Stimulated activated CD4-positive, alpha-beta T cell treated with anti-CD3 and anti-CD28 coated beads, Interleukin-2, amount 100 ng/mL, for 24 hours (primary cell): ENCODE measurements at places on chromosomes 7 and 10.
A peak's percentile ranks its signal among the peaks of the same experiment; 100 is the strongest.

GRCh38 chr7:26620352-26620751, 244.0 kb downstream of the SKAP2 start:
- peak; percentile 17 for DNase-seq

- DNase-seq, result no peak
Observed at GRCh38 chr10:85795460-85795859, 571.1 kb downstream of the GRID1 start.

- no peak for DNase-seq
Observed at GRCh38 chr7:37391791-37392672, 56.6 kb downstream of the ELMO1 start.

DNA sequence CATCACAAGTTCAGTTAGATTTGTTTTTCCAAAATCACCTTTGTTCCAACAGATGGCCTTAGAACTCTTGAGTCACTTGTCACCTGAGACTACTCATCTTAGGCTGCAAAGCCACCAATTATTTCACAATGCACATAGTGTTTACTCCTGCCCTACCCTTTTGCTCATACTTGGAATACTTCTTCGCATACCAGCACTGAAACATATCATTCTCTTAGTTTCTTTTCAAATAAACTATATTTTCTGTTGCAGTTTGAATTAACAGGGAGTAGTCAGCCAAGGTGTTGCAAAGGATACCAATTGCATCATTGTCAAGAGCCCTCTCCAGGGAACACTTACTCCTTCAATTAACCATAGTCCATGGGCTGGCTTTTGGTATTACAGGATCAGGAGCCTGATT, 71.0 kb downstream of the CASD1 start:
- no peak for DNase-seq

GRCh38 chr10:287814-288213, 152.6 kb downstream of the ZMYND11 start:
- DNase-seq, result no peak

DNA sequence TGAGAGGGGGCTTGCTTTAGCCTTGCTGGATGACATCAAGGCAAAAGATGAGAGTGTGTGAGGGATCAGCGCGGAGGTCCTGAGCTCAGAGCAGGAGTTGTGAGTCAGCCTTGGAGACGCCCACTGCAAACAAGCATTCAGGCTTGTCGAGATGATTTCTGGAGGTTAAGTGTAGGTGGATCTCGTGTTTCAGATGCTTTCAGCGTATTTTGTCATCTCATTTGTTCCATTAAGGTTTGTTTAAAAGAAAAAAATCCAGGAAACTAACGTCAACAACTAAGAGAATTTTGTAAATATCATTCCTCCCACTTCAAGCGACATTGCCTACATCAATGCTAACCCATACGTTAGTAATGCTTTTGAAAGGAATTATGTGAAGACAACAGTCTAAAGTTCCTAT, 715.4 kb upstream of the NRP1 start:
- peak; percentile 24 for DNase-seq

GRCh38 chr7:155057076-155057475, 13.0 kb upstream of the HTR5A start:
- no peak for DNase-seq

GRCh38 chr7:45294559-45294958, 137.0 kb downstream of the RAMP3 start:
- no peak for DNase-seq

GRCh38 chr10:75145590-75145989, 34.1 kb downstream of the SAMD8 start:
- DNase-seq, result no peak

DNA sequence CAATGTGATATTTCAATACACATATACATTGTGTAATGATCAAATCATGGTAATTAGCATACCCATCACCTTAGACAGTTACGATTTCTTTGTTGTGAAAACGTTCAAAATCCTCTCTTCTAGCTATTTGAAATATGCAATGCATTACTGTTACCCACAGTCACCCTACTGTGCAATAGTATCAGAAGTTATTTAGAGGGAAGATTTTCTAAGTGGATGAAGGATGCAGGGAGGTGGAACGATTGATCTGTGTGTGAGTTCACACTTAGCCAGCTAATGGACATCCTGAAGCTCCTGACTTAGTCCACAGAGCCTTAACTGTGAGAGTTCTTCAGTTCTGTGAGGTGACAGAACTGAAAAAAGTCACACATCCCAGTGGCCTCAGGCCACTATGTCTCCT, 97.2 kb upstream of the LAMB4 start:
- DNase-seq, result no peak

- DNase-seq, result no peak
Observed at GRCh38 chr10:132517951-132518521, 19.6 kb upstream of the INPP5A start.

DNA sequence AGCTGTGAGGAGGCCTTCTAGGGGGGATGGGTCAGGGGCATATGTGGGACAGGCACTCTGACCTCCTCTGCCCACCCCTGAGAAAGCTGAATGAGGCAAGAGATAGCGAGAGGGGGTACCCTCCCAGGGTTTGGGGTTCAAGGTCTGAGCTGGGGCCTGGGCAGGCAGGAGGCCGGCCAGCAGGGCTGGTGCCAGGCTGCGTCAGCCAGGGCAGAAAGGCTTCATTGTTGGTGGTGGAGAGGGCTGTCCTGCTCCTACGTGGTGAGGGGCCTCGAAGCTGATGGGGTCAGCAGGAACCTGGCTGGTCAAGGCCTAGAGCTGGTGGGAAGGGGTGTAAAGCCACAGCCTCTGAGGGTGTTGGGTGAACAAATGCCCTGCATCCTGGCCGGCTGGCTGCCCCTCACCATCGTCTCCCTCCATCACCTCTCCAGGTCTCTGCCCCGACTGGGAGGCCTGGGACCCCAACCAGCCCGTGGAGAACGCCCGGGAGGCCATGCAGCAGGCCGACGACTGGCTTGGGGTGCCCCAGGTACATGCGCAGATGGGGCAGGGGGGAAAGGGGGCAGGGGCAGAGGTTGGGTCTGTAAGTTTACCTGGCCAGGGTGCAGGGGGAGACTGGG, 6.6 kb downstream of the FLNC start:
- no peak for DNase-seq

- DNase-seq, result no peak
Observed at GRCh38 chr7:135716677-135717238, 11.2 kb downstream of the SLC13A4 start.

DNA sequence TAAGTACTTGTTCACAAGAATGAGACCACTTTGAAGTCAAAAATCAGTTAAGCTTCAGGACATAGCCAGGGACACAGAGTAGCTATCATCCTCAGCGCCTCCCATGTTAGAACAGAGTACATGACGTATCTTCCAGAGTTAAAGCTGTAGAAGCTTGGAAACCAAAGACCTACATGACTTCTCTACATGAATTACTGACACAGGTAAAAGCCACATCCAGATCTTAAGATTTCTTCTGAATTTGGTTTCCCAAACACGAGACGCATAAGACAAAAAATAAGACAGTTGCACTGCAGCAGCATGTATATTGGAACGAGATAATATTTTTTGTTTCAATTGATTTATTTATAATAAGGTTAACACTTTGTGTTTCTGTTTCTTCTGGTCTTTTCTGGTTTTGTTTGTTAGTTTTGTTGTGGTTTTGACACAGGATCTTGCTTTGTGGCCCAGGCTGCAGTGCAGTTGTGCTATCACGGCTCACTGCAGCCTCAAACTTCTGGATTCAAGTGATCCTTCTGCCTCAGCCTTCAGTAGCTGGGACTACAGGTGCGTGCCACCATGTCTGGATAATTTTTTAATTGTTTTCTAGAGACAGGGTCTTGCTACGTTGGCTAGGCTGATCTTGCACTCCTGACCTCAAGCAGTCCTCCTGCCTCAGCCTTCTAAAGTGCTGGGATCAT, 10.2 kb upstream of the EPC1 start:
- no peak for DNase-seq

DNA sequence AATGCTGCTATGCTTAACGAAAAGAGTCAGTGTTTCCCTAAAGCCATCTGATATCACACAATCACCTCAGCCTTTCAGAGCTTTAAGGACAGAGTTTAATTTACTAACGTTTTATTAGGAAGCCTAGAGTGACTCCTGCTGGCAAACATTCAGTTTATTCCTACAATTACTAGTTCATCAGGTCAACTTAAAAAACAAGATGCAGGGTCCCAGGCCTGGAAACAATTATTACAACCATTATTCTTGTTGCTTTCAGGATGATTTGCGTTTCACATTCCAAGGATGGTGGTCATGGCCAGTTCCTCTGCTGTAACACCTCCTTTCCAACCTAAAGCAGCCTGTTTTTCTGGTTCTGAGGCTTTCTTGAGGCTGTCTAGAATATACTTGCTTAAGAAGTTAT, 1.5 kb upstream of the FAM53B start:
- DNase-seq, result no peak

- no peak for DNase-seq
Observed at GRCh38 chr7:18458830-18459229, 36.7 kb upstream of the HDAC9 start.
